Bronchus fibroblast of lung (primary cell): ENCODE measurements at places on chromosomes 4 and X. TPM values are rescaled to one million over a fixed set of nuclear protein-coding genes. Genes with fewer than 3 reads are reported as not detected.

IL2RG gene
- not detected in 2 replicates for total RNA-seq

GDPD2 gene
- total RNA-seq: not detected in 2 replicates

MAP3K15 gene
- total RNA-seq: under 0.01 TPM in 1 of 2 replicates, not detected in the other

MAGEB2 gene
- not detected in 2 replicates for total RNA-seq

MAGEA3 gene
- total RNA-seq: not detected in 2 replicates

NUDT10 gene
- 4.2 and 5.5 TPM in 2 replicates for total RNA-seq
